ENCODE measurements at places on chromosomes 5 and 9. TPM values are rescaled to one million over a fixed set of nuclear protein-coding genes. Genes with fewer than 3 reads are reported as not detected.

The FBXW5 gene
- total RNA-seq = 95.0 TPM

The SCGB3A2 gene
- total RNA-seq = not detected

The FOXE1 gene
- 4.2 TPM for total RNA-seq

The IL33 gene
- total RNA-seq = 0.83 TPM

The PAX5 gene
- not detected for total RNA-seq

The LIX1 gene
- not detected for total RNA-seq

The EPB41L4A gene
- total RNA-seq = 1.2 TPM

The WDR31 gene
- total RNA-seq = 0.88 TPM

The PCDH1 gene
- 2.2 TPM for total RNA-seq

The PCDHA11 gene
- total RNA-seq = 0.08 TPM

The PRSS3 gene
- total RNA-seq = 15.2 TPM

The C7 gene
- not detected for total RNA-seq

The IL13 gene
- total RNA-seq = not detected

The ZNF883 gene
- 1.1 TPM for total RNA-seq

The NUDT2 gene
- 24.4 TPM for total RNA-seq

The HAVCR2 gene
- total RNA-seq = 0.87 TPM

The C5orf52 gene
- total RNA-seq = not detected

The PHYHD1 gene
- not detected for total RNA-seq

The TJP2 gene
- total RNA-seq = 4.7 TPM

The TRMO gene
- 11.7 TPM for total RNA-seq

The PTGER4 gene
- 0.94 TPM for total RNA-seq

The CCNO gene
- 10.4 TPM for total RNA-seq

The SLC27A6 gene
- total RNA-seq = not detected

The GNA14 gene
- not detected for total RNA-seq

The FST gene
- 11.0 TPM for total RNA-seq

The DOLK gene
- total RNA-seq = 34.9 TPM

The DRD1 gene
- total RNA-seq = 0.51 TPM

The ISOC1 gene
- 13.5 TPM for total RNA-seq

The ABO gene
- not detected for total RNA-seq

The CMYA5 gene
- total RNA-seq = 0.12 TPM

The UBTD2 gene
- 14.1 TPM for total RNA-seq

The PAPPA gene
- 33.6 TPM for total RNA-seq

The MEIKIN gene
- total RNA-seq = not detected

The C9 gene
- not detected for total RNA-seq

The PTGDS gene
- 0.59 TPM for total RNA-seq

The FRMD3 gene
- 2.6 TPM for total RNA-seq

The CCL19 gene
- total RNA-seq = not detected

The ORM2 gene
- total RNA-seq = not detected

The NHP2 gene
- total RNA-seq = 421 TPM

The SPINK6 gene
- total RNA-seq = 0.39 TPM

The TLX3 gene
- total RNA-seq = not detected

The CBY3 gene
- total RNA-seq = not detected

The FBXW2 gene
- total RNA-seq = 41.2 TPM

The RETREG1 gene
- 1.4 TPM for total RNA-seq
